SW 1271 (cell line): ENCODE measurements at places on chromosomes 12 and 14.

DNA sequence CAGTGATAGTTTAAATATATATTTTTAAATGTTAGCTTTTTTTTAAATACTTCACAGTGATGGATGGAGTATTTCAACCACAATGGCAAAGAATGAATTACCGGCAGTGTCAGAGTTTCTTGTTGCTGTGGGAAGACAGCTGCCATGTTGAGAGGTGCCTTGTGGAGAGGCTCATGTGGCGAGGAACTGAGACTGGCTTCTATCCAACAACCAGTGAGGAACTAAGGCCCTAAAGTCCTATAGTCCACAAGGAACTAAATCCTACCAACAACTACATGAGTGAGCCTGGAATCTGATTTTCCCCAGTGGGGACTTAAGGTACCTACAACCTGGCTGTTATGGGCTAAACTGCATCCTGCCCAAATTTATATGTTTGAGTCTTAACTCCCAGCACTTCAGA lies 220.2 kb upstream of the PLEKHG7 start:
- no peak for DNase-seq

DNA sequence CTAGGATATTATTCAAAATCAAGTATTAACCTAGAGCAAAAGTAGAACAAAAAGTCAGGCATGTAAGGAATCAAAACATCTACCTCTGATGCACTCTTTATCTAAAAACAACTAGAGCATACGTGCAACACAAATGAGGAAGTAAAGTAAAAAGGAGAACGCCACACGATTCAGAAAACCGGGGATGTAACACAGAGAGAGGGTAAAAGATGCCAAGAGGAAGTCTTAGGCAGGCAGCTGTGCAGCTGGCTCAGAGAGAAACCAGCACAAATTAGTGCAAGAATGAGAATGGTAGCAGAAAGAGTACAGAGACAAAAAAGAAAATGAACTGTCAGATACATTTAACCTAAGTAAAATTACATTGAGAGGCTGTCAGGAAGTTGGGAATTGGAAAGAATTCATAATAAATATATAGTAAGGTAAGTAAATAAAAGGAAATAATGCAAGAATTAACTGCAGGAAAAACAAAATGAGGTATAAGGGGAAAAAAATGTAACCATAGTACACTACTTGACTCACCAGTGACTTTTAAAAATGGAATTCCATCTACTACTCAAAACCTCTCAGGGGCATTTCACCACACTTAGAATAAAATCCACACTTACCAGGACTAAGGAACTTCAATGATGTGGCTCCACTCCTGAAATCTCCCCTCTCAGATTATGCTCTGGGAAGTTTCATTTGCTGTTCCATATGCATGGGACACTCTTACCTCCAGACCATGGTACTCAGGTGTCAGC lies 17.1 kb downstream of the BCAT1 start:
- DNase-seq, result no peak

- no peak for DNase-seq
Measured at GRCh38 chr14:70955543-70956480, 48.6 kb downstream of the PCNX1 start.

DNA sequence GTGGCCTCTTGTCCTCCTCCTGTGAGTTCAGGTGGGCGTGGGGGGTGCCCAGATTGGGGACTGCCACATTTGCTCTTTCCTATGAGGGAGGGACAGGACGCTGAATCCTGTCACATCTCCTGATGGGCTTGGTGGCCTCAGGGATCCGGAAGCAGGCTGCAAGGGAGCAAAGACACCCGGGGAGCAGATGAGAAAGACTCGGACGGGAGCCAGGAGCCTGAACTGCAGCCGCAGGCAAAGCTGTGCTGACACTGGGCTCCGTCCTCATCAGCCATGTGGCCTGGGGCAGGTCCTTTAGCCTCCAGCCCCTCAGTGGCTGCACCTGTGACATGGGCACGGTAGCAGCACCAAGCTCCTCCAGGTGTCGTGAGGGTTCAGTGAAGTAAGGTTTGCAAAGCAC lies 40.8 kb upstream of the RFLNA start:
- no peak for DNase-seq

- DNase-seq, result no peak
Measured at GRCh38 chr14:42421377-42422078, 814.9 kb downstream of the LRFN5 start.

DNA sequence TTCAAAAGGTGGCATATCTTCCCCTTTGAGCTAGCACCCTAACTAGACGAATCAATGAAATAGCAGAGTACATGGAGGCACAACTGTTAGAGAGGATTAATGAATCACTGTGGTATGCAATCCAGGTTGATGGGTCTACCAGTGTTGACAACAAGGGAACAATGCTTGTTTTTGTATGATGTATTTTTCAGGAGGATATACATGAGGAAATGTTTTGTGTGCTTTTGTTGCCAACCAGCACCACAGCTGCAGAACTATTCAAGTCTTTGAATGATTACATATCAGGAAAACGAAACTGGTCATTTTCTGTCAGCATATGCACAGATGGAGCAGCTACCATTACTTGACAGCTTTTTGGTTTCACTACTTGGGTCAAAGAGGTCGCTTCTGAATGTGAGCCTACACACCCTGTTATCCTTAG lies 142.6 kb downstream of the GPHN start:
- no peak for DNase-seq

DNA sequence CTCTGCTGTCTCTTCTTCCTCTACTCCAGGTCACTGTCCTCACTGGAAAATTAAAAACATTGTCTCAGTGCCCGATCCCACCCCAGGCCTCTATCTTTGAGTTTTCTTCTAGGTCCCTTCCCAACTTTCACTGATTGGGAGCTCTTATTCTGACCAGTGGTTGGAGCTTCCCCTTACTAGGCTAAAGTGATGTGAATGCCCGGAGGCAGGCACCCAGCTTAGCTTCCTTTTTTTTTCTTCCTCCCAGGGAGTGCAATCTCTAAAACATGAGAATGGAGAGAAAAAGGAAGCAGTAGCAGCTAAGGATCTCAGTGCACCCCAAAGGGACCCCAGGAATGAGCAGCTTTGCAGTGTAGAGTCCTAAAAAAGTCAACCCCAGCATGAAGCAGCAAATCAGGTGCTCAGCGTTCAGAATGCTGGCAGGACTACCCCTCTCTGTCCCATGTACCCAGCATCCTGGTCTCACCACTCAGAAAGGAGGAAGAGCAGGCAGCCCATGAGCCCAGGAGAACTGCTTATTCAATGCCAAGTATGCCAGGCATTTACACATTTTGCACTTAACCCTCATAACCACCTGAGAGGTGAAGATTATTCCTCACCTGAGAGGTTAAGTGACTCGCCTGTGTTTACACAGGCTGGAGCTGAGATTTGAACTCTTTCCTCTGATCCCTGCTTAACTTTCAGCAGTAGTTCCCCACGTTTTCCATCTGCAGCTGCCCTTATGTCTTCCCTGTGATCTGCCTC lies 146.2 kb upstream of the PWP1 start:
- DNase-seq, result no peak

DNA sequence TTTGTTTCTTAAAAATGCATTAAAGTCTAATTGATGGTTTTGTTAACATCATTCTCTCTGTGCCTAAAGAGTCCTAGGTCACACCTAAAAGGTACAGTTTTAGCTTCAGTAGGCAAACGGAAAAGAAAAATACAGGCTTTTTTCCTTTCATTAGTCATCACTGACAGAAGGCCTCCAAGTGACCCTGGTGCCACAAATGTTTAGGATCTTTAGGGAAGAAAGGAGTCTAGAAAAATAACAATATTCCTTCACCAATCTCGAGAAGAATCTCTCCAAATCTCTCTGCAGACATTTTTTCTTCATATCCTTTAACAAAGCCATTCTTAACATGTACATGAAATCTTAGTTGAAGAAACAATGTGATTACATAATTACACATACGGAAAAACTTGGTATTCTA lies 2.0 kb downstream of the DENND5B start:
- DNase-seq, result no peak

- DNase-seq, result peak; percentile 59
Measured at GRCh38 chr12:6608592-6609281, 1.6 kb upstream of the CHD4 start.

DNA sequence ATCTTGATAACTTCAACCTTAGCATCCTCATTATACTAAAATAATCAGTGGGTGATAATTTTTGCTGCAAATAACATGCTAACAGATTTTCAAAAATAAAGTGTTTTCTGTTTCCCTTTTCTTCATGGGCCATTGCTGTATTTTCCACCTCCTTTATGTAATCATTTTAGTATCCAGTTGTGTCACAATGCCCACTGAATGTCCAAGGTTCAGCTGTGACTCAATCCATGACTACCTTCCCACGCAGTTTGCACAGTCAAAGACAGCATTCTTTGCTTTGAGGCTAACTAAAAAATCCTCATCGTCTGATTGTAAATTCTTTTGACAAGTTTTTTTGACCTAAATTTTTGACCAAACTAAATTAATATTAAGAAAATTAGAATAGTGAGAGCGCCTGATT lies 474.1 kb downstream of the FLRT2 start:
- no peak for DNase-seq

- DNase-seq, result no peak
Measured at GRCh38 chr12:110575326-110575725, 7.8 kb downstream of the PPTC7 start.

DNA sequence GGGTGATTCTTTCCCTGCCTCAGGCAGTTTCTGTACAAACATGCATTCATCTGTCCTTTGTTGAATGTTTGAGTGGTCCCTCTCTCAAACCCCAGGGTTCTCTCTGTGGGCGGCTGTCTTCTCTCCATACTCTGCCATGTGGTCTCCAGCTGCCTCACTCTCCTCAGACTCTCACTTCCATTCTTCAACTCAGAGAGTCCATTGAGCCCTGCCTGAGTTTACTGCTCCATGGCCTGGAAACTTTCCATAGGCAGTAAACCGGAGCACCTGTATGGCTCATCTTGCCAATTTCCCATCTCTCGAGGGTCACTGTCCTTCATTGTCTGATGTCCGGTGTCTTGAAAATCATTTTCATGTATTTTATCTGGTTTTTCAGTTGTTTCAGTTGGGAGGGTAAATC lies 11.3 kb downstream of the C14orf132 start:
- DNase-seq, result no peak

DNA sequence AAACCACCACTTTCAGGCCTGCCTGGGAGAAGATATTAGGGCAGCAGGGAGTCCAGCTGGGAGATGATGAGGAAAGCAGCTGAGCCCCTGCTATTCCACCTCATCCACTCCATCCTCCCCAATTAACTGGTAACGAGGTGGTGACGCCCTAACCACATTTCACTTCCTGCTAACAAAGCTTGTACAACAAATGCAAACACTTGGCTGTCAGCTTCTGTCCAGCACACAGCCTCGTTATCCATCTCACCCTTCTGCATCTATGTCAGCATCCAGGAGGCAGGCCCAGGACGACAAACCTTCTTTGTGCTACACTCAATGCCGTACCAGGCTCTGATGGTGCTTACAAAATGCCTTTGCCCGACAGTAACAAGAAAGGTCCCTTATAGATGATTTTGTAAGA lies 225.4 kb downstream of the APAF1 start:
- DNase-seq, result no peak

DNA sequence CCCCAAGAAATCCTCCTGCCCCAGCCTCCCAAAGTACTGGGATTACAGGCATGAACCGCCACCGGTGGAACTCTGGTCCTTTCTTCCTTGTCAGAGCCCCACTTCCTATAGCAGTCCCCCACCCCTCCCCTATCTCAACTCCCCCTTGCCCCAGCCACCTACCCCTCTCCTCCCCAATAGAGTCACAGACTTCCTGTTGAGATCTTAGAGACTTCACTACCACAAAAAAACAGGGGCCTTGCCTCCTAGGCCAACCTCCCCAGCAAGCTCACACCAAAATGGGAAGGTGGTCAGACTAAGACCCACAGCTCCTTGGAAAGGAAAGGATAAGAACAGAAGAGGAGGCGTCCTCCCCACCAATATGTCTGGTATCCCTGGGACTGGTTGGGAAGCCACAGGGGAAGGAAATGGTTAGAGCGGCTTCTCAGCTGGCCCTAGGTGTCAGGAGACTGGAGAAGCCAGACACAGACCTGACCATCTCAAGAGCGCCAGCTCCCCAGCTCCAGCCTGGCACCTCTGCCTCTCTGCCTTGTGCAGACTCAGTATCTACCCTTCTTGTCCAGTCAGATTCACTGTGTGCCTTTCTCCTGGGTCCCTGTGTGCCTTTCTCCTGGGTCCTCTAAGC lies 8.5 kb downstream of the ITGB7 start:
- DNase-seq, result no peak

DNA sequence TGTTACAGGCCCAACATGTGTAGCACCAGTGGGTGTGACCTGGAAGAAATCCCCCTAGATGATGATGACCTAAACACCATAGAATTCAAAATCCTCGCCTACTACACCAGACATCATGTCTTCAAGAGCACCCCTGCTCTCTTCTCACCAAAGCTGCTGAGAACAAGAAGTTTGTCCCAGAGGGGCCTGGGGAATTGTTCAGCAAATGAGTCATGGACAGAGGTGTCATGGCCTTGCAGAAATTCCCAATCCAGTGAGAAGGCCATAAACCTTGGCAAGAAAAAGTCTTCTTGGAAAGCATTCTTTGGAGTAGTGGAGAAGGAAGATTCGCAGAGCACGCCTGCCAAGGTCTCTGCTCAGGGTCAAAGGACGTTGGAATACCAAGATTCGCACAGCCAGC lies 8.6 kb downstream of the BCL2L14 start:
- no peak for DNase-seq

GRCh38 chr12:4030929-4031702 lies 157.9 kb upstream of the PARP11 start:
- peak; percentile 88 for DNase-seq

- DNase-seq, result no peak
Measured at GRCh38 chr12:18926188-18926587, 188.3 kb downstream of the CAPZA3 start.

DNA sequence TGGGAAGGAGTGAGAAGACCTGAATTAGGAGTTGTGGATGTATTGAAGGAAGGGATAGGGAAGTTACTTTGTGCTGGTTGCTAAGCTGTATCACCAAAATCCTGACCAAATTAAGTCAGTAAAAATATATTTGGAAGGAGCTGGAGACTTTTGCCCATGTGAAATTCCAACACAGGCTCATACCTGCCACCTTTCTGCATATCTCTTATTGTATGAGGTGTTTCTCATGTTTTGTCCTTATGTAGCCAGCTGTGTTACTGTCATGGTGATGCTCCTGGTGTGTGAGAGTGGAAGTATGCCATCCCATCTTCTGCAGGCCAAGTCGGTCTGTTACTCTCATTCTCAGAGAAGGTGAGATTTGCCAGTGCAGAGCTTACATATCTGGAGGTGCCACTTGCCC lies 29.4 kb upstream of the RNU6-8 start:
- DNase-seq, result no peak

DNA sequence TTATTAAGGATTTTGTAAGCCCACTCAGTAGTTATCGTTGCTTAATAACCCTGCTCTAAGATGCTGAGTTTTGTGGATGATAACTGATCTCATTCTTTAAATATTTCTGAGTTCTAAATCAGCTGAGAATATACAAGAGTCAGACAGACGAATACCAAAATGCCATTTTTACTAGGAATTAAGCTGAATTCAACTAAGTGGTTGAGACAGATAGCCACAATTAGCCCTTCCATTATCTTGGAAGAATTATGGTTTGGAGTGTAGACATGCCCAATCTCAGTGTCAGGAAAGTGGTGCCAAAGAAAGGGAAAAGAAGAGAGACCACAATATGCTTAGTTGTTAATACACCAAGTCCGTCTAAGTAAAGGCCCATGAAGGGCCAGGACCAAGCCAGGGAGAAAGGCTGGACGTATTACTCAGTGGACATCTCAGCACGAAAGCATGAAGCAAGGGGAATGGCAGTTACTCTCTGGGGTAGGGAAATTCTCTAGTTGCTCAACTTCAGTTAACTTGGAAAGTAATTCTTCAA lies 58.6 kb downstream of the KCNA5 start:
- no peak for DNase-seq
